Stimulated activated CD4-positive, alpha-beta T cell treated with anti-CD3 and anti-CD28 coated beads, Interleukin-2, amount 100 ng/mL, for 24 hours (primary cell): ENCODE measurements at places on chromosomes 1 and 21.

DNA sequence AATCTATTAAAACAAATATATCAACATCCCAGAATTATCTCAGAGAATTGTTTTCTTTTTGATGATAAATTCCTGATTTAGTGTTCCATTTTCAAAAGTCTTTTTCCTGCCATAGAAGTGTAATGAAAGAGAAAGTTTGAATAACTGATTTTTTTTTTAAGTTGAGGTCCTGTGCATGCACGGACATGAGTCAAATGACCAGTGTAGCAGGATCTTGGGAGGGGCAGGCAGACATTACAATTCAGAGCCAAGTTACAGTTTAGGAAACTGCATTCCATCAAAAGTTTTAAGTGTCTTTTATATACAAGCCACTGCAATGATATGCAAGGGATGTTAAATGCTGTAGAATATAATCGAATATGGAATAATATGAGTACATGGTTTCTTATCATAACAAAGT, 227.5 kb downstream of the HMCN1 start:
- DNase-seq = no peak

DNA sequence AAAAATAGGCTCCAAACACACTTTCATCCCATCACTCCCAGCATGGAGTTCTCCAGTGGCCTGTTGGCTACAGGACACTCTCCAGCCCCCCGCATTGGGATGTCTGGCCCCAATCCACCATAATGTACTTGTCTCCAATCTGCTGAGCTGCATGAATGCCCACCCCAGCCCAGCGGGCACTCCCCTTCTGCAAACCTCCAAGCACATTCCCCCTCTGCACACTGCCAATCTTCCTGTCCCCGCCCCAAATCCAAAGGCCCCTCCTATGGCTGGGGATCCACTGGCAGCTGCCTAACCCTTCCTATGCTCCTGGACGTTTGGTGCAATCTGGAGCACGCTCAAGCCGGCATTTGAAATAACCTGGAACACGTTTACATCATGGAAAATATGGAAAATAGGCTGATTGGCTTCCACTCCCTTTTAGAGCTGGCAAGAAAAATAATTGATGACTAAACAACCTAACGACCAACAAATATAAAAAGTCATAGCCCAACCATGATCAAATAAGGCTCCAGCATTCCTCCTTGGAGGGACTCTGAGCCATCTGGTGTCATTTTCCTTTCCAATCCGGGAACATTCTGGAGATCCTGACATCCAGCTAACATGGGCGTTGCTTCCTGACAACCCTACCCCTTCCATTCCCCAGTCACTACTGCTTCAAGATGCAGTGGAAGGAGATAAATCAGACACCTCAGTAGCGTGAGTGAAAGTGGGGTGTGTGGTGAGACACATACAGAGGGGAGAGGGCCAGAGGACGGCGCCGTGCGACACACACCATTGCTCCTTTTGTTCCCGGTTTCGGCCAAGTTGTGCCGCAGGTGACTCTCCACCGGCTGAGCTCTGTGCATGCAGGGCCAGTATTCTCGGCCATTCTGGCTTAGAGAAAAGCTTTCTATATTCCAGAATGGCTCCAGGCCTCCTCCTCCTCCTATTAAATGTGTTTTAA, 41.6 kb downstream of the PDE9A start:
- no peak for DNase-seq

- DNase-seq = no peak
Observed at GRCh38 chr1:115190540-115191170, 101.4 kb upstream of the TSPAN2 start.

GRCh38 chr1:10734962-10735544, 61.4 kb downstream of the CASZ1 start:
- no peak for DNase-seq

- DNase-seq = no peak
Observed at GRCh38 chr1:27599605-27600497, 4.1 kb downstream of the AHDC1 start.

DNA sequence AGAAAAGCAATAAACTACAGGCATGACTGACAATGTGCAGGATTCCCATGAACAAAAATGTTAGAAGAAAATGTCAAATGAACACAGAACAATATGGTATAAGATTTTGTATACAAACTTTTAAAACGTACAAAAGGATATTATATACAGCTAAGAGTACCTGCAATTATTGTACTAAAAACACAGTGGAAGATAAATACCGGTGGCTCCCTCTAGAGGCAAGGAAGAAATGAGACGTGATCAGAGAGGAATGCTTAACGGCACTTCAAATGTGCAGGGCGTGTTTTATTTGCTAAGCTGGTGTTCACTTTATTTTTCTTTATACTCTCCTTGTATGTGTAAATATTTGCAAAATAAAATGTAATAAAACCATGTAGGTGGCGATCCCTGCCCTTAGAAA, 191.8 kb upstream of the SAMSN1 start:
- peak; percentile 43 for DNase-seq

- no peak for DNase-seq
Observed at GRCh38 chr1:165381745-165382505, 25.4 kb upstream of the LMX1A start.

DNA sequence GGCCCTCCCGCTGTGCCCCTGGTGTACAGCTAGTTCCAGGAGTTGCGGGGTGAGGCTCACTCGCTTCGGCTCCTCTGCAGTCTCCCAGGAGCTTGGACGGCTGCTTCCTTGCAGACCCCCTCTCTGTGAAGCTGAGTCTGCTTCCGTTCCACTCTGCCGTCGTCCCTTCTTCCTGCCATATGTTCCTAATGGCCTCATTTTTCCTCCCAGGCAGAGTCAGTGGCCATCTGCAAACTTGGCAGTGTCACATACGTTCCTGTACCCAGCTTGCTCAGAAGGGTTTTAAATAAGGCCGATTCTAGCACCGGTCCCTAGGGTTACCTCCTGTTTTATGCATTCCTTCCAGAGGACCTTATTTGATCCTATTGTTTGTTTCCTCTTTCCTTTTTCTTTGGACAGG, 21.3 kb downstream of the ACTL8 start:
- DNase-seq = no peak

GRCh38 chr1:170665629-170666028, 1.7 kb downstream of the PRRX1 start:
- DNase-seq = no peak

DNA sequence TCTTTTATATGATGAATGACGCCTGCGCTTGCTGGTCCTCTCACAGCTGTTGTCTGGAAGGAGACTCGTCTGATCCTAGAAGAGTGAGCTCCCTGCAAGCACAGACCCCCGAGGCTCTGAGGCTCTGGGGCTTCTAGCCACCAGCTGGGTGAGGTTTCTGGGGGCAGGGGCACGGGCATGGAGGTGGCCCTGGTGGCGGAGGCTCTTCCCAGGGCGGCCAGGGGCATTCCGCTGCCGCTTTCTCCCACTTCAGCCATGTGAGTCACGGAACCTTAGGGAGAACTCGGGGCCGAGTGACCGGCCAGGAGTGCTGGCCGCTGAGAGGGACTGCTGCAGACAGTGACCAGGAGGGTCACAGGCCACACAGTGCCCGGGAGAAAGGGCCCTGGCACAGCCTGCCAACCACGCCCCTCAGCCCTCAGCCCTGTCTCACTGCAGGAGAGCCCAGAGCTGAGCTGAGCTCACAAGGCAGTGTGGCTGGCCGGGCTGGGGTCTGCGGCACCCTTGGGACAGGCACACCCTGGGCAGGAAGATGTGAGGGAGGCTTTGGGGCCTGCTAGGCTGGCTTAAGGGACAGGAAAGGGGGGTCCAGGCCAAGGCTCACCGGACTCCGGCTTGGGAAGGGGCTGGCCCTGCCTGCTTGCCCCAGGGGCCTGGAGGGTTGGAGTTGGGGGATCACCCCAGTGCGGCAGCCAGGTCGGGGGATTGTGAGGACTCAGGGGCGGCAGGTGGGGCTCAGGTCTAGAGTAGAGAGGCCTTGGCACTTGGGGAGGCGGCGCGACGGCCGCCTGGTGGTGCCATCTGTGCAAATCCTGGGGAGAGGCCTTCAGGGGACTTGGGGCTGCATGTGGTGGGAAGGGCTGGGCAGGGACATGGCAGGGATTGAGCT, 35.7 kb downstream of the MORN1 start:
- DNase-seq = no peak

DNA sequence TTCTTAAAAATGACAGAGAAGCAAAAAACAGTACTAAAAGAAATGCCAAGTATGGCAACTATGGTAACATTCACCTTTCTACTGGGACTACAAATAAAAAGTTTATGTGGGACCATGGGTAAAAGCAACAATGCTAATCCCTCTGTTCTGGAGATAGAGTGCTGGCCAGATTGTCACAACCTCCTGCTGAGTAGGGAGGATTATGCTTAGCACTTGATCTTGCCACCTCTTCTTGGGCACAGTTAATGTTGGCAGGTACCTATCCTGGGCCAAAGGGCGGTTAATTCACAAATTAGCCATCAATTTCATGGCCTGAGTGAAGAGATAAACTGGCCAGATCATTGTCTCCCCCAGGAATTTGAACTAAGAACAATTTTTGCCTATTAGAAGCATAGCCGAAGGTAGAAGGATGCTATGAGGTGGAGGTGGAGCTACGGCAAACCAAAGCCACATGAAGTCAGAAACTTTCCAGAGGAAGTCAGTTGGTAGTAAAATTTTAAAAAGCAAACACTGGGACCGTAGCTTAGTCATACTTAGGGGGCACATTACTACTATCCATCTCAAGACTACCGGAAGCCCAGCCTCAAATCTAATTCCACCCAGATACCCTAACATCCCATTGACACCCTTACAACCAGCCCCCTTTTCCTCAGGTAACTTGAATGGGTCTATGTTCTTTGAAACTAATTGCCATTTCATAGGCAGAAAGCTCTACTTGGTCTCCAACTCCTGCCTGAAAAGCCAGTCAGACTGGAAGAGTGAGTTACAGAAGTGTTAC, 2.7 kb downstream of the SCYL3 start:
- DNase-seq = no peak

DNA sequence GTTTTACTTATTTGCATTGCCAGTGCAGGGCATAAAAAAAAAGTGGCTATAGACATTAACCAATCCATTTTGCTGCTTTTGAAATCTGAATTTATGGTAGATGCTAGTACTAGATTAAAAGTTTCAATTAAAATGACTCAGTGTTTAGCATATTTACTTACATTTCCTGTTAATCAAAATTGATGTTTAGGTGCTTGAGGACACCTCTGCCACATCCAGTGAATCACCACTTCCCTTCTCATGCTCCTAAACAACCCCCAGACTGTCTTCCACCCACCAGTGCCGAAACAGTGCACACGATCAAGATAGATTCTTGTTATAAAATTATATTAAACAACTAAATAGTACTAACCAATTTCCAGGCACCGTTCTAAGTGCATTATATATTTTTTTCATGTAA, 32.7 kb downstream of the HSD17B7 start:
- no peak for DNase-seq

DNA sequence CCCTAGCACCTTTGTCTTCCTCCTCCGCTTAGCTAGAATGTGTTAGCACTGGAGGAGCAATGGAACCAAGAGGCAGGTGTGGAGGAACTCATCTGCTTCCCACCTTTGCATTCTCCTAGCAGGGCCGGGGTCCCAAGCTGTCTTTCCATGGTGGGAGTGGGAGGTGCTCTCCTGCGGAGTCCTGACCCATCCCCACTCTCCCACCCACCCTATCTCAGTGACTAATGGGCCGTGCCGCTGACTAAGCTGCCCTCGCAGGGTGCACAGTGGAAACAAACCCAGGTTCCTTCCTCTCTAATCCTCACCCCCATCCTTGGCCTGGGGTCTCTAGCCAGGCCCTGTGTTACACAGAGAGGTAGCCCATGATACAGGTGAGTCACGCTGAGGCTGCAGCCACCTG, 177.5 kb downstream of the HIVEP3 start:
- peak; percentile 73 for DNase-seq

GRCh38 chr1:109759513-109760334, 4.0 kb downstream of the EPS8L3 start:
- no peak for DNase-seq

- no peak for DNase-seq
Observed at GRCh38 chr1:77540501-77541161, 141.8 kb downstream of the ZZZ3 start.

DNA sequence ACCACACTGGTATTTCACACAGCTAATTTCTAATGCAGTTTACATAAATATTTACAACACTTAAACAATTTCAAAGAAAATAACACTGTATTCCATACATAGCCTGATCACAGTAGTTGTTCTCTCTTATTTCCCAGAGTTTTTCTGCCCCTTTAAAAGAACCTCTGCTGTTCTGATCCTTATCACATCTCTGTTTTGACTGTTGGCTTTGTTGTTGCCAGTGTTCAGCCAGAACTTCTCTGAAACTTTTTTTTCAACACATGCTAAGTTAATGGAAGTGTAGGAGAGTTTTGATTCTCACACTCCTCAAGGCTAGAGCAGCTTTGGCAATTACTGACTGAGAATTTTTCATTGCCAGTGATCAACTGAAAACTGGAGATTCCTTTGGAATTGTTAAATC, 11.1 kb downstream of the SELE start:
- no peak for DNase-seq

- DNase-seq = no peak
Observed at GRCh38 chr1:213687832-213688231, 299.9 kb upstream of the PROX1 start.

DNA sequence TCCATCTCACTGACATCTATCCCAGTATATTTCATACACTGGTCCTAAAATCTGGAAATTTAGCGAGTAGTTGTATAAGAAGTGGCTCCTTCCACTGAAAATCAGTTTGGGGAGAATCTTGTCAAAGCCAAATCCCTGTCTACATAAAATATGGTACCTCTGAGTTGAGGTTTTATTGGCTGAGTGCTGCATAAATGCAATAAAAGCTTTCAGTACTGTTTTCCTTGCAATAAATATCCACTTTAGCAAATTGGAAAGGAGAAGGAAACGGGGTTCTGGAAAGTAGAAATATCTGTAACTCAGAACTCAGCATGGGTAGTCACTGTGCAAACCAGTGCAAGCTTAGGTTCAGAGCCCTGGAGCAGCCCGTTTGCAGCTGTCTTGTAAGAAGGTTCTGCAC, 580.2 kb downstream of the SMYD3 start:
- DNase-seq = no peak

- no peak for DNase-seq
Observed at GRCh38 chr1:208763971-208764370, 519.8 kb upstream of the PLXNA2 start.

DNA sequence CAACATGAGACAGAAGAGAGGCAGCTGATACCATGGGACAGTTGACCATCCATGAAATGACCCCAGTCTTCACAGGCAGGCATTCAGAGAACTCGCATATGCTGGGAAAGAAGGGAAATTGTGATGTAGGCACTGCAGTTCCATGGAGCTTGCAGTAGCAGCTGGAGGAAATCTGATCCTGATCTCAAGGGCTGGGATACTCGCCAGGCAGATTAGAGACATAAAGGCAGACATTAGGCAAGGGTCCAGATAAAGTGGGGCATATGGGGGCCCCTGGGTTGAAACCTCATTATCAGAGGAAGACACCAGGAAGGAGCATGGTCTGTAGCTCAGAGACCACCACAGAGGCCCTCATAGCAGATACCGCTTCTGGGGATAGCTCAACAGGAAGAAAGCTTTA, 48.7 kb upstream of the TNR start:
- DNase-seq = no peak

GRCh38 chr21:29626801-29627470, 312.9 kb downstream of the GRIK1 start:
- no peak for DNase-seq

DNA sequence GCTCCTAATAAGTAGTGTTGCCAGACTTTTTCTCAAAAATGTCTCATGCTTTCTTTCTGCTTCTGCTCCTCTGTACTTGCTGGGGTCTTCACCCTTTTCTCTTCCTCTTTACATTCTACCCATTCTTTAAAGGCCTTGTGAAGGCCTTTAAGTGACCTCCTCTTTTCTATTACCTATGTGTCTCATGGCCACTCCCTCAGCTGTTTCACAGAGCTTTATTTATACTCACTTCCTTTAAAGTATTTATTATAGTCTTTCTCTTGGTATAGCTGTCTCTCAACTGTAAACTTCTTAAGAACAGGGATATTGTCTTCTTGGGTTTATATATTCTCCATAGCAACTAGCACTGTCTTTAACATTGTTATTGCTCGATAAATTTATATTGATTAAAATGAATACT, 792 bp downstream of the GOLPH3L start:
- DNase-seq = no peak
